Hypothalamus (tissue), 51 donors: ENCODE measurements at places on chromosomes 7 and 10.

DNA sequence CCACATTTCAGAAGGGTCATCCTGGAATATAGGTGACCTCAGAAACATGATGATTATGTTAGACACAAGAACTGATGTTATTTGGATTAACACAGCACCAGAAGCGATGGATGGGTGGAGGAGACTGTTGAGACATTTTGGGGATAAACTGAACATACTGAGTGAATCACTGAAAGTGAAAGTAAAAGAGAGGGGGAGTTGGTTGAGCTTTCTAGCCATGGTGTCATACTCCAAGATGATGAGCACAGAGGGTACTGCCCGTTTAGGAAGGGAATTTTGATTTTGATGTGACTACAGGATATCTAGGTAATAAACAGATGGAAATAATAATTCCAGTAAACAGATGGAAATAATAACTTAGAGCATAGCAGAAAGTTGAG lies 248.0 kb upstream of the NPY start:
- no peak for DNase-seq

DNA sequence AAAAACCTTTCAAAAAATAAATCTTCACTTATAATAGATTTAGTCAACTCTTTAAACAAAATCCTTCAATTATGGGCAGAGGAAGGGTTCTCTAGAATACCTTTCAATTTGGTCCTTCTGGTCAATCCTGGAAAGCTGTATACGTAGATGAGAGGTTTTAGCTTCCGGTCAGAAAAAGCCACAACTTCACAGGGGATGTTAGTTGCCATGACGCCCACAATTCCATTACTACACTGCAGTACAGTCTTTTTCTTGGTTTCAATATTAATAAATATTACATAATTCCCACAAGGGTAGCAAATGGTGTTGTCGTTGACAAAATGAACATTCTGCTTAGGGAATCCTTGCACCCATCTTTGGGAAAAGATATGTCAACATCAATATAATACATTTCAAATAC lies 1.7 kb downstream of the CFAP43 start:
- DNase-seq: no peak

- no peak for DNase-seq
Observed at GRCh38 chr10:32990811-32991210, 32.8 kb upstream of the ITGB1 start.

DNA sequence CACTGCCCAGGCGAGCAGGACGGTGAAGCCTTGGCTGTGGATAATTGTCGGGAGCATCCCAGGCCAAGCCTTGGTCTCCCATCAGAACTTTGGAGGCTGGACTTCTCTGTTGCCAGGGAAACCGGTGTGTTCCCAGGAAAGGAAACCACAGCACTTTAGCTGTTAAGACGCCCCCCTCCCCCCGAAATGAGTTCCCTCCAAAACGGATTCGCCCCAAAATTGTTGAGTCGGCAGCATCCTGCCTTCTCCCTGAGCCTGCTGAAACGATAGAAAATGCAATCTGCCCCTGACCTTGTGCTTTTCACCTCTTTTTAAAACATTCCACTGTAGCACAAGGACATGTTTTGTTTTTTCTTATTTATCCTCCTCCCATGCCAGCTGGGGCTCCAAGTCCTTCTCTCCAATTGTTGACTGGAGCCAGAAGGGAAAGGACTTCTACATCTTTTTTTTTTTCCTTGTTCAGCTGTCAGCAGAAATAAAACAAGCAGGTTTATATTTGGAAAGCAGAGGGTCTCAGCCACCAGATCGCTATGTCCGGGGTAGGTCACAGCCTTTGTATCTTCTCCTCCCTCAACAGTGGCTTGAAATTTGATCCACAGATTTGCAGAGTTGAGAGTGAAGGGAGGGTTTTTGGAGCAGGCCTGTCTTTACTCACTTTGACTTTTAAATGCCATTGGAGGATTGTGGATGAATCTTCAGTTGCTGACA lies 116.5 kb downstream of the ZMIZ1 start:
- DNase-seq: no peak

DNA sequence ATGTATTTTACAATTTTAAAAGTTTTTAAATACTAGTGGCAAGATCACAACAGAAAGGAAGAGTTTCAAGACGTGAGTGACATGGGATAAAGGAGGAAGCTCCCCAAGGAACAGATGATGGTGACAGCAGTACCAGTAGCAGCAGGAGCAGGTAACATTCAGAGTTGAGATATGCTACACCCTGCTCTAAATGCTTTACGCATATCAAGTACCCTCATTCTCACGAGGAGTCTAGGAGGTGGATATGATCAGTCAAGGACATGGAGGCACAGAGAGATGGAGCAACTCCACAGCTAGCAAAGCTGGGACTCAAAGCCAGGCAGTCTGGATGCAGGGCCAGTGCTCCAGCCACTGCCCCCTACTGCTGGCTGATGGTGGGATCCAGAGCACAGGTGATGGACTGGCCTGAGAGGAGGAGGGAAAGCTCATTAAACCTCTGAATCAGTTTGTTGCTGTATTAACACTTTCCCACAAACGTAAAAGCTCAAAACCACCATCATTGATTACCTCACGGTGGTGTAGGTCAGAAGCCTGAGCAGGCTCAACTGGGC lies 17.5 kb downstream of the RP9 start:
- no peak for DNase-seq

DNA sequence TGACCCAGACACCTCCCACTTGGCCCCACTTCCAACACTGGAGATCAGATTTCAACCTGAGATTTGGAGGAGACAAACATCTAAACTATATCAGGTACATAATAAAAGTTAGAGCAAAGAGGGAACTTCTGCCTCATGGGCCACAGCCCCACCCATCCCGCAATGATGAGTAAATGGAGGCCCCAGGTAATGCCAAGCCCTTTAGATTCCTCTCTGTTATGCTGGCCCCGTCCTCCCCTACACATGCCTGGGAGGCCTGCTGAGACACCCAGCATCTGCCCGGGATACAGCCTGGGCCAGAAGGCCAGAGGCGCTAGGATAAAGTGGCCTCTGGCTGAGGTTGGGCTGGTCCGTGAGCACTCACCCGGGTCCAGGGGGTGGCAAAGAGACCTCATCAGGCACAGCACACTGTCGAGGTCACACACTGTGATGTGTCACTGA lies 185.5 kb upstream of the SH2B2 start:
- no peak for DNase-seq

DNA sequence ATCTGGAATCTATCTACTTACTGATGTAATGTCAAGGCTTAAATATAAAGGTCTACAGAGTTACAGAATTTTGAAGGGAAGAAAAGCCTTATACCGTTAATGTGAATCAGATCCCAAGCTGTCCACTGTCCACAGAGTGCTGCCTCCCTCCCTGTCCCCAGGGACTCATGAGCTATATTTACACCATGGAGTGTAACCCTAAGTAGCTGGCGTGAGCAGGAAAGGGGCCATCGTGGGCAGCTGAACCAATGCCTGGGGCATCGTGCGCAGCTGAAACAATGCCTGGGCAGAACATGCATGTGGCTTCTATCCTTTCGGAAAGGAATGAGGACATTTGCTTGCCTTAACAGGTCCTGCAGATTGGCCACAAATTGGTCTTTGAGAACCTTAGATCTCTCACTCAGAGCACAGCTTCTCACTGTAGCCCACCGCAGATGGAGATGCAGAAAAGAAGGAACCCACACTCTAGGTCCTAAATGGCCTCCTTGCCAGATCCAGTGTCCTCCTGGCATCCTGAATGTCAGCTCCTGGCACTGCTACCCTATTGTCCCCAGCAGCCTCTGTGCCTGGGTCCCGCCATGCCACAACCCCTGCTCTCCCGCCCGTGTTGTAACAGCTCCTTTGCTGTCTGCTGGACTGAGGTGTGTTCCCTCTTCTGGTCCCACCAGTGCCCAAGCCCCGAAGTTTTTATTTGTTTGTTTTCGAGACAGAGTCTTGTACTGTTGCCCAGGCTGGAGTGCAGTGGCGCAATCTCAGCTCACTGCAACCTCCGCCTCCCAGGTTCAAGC lies 30.3 kb downstream of the CCDC3 start:
- DNase-seq: no peak

- DNase-seq: no peak
Observed at GRCh38 chr10:67200913-67201564, 275.2 kb downstream of the LRRTM3 start.

DNA sequence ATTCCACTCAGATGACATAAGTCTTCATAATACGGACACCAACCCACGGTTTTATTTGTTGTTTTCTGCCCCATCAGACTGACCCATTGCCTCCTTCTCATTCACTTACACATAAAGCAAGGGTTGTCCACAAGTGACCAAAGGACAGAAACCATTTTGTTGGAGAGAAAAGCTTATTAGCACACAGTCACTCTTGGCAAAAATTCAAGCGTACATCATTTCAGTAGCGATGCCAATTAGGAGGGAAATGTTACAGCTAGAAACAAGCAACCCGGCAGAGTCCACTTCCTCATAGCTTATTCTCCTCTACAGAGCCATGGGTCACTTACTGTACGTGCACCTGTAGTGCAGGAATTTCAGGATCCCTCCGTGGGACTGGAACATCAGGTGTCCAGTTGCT lies 23.0 kb downstream of the ABLIM1 start:
- DNase-seq: no peak

GRCh38 chr7:85997515-85997914 lies 646.2 kb upstream of the GRM3 start:
- no peak for DNase-seq

DNA sequence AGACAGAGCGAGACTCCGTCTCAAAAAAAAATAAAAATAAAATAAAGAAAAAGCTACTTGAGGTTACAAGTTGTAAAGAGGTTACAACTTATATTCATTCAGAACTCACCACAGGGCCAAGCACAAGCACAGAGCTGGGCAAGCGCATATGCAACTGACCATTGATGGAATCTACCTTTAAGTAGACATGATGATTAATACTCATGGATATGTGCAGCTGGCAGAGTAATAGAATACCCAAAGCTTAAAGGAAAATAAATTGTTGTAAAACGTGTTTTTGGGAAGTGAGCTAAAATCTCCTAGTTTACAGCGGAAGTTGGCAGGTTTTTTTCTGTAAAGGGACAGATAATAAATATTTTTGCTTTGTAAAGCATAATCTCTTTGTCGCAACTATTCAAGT lies 111.6 kb downstream of the TMEM168 start:
- DNase-seq: no peak

DNA sequence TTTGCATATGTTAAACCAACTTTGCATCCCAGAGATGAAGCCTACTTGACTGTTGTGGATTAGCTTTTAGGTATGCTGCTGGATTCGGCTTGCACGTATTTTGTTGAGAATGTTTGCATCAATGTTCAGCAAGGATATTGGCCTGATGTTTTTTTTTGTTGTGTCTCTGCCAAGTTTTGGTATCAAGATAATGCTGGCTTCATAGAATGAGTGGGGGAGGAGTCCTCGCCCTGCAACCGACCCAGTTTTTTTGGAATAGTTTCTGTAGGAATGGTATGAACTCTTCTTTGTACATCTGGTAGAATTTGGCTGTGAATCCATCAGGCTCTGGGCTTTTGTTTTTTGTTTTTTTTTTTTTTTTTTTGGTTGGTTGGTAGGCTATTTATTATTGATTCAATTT lies 147.9 kb downstream of the AHR start:
- no peak for DNase-seq

DNA sequence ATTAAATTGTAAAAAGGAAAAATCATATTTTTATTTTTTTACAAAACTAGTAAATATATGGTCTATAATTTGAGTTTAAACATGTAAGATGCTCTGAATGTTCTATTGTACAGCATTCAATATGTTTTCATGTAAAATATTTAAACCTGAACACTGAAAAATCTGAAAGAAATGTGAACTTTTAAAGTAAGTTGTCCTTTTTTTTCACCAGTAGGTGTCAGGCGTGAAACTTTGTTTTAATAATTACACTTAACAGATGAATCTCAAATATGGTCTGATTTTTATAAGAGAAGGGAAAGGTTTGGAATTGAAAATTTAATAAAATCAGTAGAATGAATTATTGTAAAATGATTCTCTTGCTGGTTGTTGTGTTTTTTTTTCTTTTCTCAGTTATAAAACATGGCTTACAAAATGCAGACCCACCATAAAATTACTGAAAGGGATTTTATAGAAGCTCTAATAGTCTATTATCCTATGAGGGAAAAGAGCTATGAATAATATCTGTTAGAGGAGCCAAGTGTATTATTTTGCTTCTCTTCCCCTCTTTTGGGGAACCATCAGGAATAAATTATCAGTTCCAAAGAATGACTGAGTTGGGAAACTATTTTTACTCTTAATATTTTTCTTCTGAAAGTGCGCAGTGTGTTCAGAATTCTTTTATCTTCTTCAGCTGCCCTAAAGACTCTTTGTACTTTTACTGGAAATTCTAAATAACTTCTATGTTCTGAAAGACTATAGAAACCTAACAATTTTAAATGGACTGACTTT lies 217.7 kb upstream of the FZD1 start:
- no peak for DNase-seq

GRCh38 chr7:36683111-36683510 lies 41.2 kb downstream of the AOAH start:
- no peak for DNase-seq

GRCh38 chr7:55965100-55965470 lies 700 bp downstream of the NIPSNAP2 start:
- no peak for DNase-seq

DNA sequence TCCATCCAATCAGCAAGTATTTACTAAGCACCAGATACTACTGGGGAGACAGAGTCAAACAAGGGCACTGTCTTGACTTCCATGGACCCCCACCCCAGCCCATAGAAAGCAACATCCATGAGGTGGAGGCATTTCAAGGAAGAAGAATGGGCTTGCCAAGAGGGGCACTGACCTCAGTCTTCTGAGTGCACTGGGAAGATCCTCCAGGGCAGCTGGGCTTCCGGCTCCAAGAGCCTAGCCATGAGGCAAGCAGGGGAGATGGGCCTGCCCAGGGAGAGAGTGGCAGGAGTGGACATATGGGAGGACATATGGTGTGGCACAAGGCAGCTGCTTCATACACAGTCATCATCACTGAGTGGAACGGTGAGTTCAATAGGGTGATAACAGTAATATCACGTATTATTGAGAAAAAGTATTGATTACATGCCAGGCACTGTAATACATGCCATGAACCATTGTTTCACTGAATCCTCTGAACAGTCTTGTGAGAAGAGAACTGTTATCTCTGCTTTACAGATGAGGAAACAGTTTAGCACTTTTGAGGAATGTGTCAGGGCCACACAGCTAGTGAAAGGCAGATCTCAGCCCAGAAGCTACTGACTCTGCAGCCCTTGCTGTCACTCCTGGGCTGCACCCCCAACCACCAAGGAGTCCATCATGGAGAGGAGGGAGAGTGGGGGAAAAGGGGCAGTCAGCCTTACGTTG lies 331.7 kb upstream of the ZMIZ1 start:
- DNase-seq: no peak

DNA sequence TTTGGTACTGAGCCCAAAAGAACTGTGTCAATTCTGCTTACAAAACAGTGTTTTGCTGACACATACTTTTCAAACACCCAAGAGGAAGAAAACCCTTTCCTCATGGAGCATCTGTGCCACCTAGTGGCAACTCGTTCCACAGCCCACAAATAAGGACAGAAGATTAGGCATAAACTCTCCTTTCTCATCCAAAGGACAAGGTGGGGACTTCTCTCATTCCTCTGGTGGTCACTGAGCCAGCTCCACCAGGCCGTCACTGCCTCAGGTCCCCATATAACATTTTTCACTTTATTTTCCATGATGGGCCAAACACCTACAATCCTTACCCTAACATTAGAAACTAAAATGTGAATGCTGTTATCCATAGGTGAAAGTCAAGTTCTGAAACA lies 76.9 kb downstream of the RNF216 start:
- peak; percentile 49 for DNase-seq

- DNase-seq: no peak
Observed at GRCh38 chr10:113506476-113506875, 46.4 kb upstream of the HABP2 start.
